ENCODE measurements at places on chromosomes 12 and 14.

- DNase-seq, result no peak
Observed at GRCh38 chr12:71627438-71628002, 36.1 kb downstream of the ZFC3H1 start.

GRCh38 chr14:72904840-72905561 lies 11.1 kb upstream of the DPF3 start:
- DNase-seq, result peak; percentile 72

- no peak for DNase-seq
Observed at GRCh38 chr12:40203060-40203430, 21.8 kb upstream of the LRRK2 start.

- no peak for DNase-seq
Observed at GRCh38 chr14:75147423-75148071, 20.7 kb upstream of the NEK9 start.

GRCh38 chr14:40599725-40600124 lies 1007.0 kb upstream of the LRFN5 start:
- no peak for DNase-seq

GRCh38 chr12:91613223-91613779 lies 430.7 kb upstream of the DCN start:
- DNase-seq, result no peak

- no peak for DNase-seq
Observed at GRCh38 chr12:11542599-11542998, 106.9 kb upstream of the ETV6 start.

DNA sequence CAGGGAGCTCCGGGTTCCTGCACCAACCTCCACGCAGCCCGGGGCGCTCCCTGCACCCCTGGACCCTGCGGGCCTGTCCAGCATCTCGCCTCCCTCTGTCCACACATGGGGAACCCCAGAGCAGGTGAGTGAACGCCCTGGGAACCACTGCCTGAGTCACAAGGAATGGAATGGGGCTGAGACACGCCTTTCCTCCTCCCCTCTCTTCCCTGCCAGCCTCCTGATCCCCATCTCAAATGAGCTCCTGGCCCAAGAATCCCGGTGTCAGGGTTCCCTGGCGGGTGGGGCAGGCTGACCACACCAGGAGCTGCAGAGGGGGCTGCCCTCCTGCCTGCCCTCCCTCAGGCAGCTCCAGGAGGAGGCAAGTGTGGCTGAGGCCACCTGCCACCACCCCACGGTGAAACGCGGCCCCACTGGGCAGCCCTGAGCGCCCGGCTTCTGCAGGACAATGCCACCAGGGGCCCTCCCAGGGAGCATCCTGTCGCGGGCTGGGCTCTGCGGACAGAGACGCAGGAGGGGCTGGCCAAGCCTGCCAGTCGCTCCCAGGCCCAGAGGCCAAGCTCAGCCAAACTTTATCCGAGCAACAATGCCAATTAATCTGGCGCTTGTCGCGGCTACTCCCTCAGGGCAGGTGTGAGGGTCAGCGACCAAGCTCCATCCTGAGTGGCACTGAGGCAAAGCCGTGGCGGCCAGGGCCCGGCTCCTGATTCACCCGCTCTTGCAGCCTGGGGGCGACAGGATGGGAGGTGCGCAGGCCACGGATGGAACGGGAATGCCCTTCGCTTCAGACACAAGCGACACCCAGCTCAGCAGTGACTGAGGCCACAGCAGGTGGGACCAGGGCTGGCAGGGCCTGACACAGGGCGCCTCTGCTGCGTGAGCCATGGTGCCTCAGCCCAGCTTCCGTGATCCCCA lies 44.3 kb downstream of the GALNT9 start:
- no peak for DNase-seq

- DNase-seq, result no peak
Observed at GRCh38 chr14:100715803-100716202, 10.9 kb upstream of the DLK1 start.

GRCh38 chr14:54147758-54148157 lies 191.1 kb upstream of the BMP4 start:
- no peak for DNase-seq

GRCh38 chr14:53035336-53036210 lies 84.7 kb upstream of the FERMT2 start:
- no peak for DNase-seq

DNA sequence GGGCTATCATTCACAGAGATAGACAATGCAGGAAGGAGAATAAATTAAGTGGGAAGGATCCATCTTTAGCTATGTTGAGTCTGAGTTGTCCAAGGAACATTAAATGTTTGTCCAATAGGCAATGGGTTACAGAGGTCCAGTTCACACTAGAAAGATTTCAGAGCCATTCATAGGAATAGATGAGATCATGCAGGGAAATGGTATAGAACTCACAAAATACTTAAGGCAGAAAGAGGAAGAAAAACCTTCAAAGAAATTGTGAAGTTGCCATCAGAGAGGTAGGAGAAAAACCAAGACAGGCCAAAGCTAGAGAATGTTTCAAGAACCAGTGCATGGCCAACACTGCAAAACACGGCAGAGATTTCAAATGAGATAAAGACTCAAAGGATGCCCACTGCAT lies 94.1 kb downstream of the PHLDA1 start:
- DNase-seq, result no peak

DNA sequence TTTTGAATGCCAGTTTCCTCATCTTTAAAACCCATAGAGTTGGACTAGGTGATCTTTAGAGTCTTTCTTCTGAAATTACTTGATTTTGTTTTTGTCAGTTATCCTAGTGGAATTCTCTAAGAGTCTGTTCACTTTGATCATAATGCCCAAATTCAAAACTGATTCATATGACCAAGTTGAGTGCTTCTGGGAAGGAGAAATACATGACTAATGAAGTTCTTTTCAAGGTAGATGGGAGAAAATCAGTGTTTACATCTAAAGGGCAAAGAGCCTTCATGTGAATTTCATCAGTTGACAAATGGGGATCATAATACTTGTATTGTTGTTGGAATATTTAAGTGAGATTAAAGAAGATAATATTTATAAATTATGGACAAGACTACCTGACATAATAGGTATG lies 53.2 kb downstream of the ERC1 start:
- DNase-seq, result no peak

- DNase-seq, result no peak
Observed at GRCh38 chr14:55645845-55646832, 66.1 kb downstream of the KTN1 start.

GRCh38 chr14:31930493-31931240 lies 146.4 kb upstream of the ARHGAP5 start:
- DNase-seq, result no peak

GRCh38 chr12:110146986-110147385 lies 22.8 kb downstream of the IFT81 start:
- no peak for DNase-seq

- DNase-seq, result peak; percentile 86
Observed at GRCh38 chr12:109844983-109845823, 12.0 kb upstream of the TRPV4 start.

GRCh38 chr12:79673354-79673753 lies 17.4 kb downstream of the PAWR start:
- DNase-seq, result no peak

GRCh38 chr12:1553536-1553935 lies 40.8 kb downstream of the FBXL14 start:
- DNase-seq, result no peak
